ENCODE measurements at places on chromosomes 12 and 14.

DNA sequence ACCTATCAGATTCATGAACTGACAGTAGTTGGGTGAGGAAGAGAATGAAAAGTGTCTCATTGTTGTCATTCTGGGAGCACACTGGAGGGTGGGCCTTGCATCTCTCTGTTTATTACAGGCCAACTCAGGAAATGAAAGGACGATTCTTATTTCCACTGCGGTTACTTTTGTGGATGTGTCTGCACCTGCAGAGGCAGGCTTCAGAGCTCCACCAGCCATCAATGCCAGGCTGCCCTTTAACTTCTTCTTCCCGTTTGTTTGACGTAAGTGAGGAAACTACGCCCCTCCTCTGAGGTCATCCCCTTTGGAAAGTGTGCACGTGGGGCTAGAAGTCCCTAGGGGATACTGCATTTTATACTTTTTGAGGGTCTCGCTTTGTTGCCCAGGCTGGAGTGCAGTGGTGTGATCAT lies 33.7 kb downstream of the TCTN1 start:
- DNase-seq, result no peak

DNA sequence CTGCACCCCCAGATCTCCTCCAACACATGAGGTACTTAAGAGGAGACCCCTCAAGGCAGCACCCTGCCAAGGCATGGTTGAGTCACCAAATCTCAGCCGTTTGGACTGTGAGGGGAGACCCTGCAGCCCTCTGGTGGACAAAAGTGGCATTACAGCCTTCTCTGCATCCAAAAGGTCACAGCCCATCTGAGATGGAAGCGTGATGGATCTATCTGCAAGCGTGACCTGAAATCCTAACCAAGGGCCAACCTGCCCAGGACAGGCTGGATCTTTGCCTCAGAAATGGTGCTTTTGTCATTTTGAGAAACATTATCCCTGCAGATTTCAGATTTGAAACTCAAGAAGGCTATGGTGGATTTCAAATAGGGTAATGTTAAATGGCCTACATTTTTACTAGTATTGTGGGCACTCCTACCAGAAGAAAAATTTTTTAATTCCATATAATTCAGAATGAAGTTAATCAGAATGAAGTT lies 23.7 kb upstream of the DHRS4 start:
- peak; percentile 71 for DNase-seq

- no peak for DNase-seq
Observed at GRCh38 chr14:99445931-99446330, 34.7 kb downstream of the SETD3 start.

DNA sequence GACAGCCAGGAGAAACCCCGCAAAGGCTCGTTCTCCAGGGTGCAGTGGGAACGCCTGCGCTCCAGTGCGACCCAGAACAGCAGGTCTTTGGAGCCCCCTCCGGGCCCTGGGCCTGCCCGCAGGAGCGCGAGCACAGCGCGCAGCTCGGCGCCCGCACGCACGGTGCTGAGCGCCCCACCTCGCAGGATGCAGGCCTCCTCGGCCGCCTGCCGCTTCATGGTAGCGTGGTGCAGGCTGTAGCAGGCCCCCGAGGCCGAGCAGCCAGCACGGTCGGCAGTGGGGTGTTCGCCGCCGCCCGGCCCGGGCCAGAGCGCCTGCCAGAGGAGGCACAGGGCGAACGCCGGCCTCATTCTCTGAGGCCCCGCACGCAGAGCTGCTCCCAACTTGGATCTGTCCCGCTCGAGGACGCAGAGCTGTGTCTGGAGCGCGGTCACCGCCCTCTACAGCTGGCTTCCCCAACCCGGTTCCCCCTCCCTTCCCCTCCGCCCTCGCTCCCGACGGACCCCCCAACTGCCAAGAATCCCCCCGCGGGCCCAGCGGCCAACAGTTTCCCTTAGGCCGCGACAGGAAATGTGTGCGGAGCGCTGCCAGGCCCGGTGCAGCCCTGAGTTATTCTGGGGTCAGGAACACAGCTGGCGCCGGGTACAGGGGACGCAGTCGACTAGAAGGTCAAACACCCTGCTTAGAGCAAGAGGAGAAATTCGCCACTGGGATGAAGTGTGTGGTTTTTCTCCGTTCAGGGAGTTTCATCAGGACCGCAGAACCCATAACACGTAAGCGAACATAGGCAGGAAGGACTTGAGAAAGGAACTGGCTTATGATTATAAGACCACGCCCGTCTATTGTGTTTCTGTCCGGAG lies at the start of gene CLEC14A:
TSS of gene CLEC14A (minus strand) at position 421 of the 860 bp plus-strand sequence. CDS start at position 350, 71 bp downstream.
- no peak for DNase-seq

DNA sequence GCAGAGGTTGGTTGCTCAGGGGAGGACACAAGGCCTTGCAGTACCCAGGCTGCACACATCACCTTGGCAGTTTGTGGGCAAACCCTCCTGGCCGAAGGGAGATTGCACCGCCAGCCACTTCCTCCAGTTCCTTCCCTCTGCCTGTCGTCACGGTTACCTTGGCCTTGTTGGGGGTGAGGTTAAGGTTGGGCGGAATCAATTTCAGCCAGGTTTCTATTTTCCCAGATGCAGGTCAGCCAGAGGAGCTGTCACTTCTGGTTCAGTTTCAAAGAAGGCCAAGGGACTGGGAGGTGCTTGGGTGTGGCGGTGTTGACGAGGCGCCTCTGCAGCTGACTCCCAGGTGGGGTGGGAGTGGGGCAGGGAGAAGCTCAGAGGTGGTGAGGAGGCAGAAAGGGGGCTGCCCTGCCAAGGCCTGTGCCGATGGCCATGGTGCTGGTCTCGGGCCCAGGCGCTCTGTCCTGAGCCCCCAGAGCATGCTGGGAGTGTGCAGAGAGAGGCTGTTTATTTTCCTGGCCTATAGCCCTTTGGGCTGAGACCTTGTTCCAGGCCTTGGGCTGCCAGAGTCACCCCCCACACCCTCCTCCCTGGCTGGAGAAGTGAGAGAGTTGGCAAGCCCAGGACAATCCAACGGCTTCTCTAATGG lies 31.4 kb downstream of the JDP2 start:
- no peak for DNase-seq

- no peak for DNase-seq
Observed at GRCh38 chr12:67592228-67593011, 56.1 kb upstream of the DYRK2 start.

DNA sequence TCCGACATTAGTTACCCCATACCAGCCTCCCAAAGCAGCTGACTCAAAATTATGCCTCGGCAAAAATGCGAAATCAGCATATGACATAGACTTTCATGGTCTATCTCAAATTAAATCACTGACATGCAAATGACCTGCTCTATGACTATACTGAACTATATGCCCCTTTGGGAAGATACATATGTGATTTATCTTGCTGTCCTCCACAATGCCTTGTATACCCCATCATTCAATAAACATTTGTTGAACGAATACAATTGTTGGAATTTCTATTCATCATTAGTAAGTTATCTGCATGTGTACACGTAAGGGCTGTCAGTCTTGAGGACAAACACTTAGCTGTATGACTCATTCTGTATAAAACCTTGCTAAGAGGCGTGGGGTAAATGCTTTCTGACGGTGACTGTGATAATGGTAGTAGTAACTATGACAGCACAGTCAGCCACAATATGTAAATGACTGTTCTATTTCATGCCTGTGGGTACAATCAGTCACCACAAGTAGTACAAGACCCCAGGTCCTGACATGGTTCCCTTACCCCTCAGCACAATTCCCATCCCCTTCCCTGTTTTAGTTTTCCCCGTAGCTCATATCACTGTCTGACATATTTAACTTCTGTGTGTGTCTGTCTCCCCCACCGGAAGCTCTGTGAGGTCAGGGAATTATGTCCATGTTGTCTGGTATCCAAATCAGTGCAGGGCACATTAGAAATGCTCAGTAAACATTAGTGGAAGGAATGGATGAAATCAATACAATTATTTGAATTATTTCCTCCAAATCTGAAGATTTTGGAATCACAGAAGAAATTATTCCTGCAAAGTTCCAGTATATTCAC lies 42.8 kb downstream of the STXBP6 start:
- DNase-seq, result no peak

GRCh38 chr12:82963956-82964355 lies 277.2 kb downstream of the TMTC2 start:
- no peak for DNase-seq

DNA sequence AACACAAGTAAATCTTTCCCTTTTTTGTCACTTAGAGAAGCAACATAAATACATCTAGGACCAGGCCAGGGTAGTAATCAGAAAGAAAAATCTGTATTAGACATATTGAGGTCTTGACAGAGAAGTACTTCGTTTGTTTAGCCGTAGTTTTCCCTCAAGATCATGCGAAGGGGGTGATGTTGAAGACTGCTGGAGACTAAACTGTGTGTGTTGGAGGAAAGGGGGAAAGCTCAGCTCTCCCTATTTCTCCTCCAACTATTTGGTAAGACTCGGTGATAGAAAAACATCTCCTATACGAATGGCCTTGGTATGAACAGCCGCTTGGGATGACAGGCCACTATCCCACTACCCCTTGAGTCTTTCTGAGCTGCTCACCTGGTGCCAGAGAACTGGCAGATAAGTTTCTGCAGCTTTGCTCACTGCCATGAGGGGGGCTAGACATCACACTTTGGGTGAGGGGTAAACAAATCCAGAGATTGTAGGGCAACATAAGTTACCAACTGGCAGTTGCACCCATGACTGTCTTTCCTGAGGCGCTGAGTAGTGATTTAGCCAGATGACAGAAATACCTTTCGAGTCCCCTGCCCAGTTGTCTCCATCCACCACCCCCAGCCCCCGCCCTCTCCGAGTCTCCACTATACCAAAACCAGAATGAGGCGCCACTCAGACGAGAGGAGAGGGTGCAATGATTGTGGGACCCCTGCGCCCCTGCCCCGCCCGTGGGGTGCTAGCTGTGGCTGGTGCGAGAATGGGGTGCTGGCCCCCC lies 685 bp downstream of the VAMP1 start:
- DNase-seq, result no peak

- no peak for DNase-seq
Observed at GRCh38 chr12:8936735-8937134, 12.7 kb downstream of the M6PR start.

GRCh38 chr14:70838076-70838475 lies 28.8 kb upstream of the MAP3K9 start:
- DNase-seq, result no peak

GRCh38 chr14:79842270-79842669 lies 369.0 kb downstream of the DIO2 start:
- DNase-seq, result no peak

- no peak for DNase-seq
Observed at GRCh38 chr12:107646436-107646835, 39.2 kb upstream of the PWP1 start.

DNA sequence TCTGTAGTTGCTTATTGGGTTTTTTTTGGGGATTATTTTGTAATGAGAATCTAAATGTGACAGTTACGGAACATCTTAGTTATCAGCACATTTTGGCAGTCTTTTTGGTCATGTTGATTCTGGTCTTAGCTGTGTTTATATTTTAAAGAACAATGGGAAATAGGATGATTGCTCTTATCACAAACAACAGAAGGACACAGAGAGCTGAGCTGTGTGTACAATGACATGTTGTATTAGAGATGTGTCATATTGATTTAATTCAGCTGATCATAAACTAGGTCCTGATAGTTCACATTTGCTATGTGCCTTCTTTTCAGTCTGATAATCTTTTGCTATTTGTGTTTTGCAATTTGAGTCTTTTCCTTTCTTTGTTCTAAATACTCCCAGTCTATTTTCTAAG lies 781.7 kb downstream of the TRHDE start:
- DNase-seq, result no peak

- no peak for DNase-seq
Observed at GRCh38 chr14:68307790-68308168, 485.1 kb downstream of the ZFP36L1 start.

GRCh38 chr12:119179335-119180021 lies 747 bp downstream of the HSPB8 start:
- DNase-seq, result no peak

GRCh38 chr14:103520657-103521437 lies 1.8 kb downstream of the CKB start:
- DNase-seq, result peak; percentile 51

DNA sequence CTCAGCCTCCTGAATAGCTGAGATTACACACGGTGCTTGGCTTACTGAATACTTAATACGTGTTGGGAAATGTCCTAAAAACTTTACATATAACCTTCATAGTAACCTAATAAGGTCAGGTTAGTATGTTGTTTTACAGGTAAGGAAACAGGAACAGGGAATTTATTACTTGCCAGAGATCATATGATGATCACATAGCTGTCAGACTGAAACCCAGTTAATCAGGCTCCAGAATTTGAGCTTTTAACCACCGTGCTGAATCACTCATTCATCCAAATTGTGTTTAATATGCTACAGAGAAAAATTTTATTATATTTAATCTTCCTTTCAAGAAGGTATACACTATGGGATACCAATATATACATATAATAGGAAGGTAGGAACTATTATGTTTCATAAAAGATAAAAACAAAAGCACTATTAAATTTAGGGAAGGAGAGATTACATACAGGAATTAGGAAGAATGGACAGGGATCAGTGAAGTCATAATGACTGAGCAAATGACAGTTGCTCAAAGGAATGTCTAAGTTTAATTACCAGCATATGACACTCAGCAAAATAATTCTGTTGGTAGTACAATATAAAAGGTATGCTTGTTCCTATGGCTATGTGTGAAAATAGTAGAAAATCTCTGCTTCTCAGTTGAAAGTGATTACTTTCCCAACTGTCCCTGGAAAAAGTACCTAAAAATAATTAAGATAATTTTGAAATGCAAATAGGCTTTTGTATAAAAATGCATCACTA lies 59.3 kb downstream of the HEATR5A start:
- no peak for DNase-seq

- no peak for DNase-seq
Observed at GRCh38 chr12:50401500-50402081, 906 bp downstream of the LARP4 start.

DNA sequence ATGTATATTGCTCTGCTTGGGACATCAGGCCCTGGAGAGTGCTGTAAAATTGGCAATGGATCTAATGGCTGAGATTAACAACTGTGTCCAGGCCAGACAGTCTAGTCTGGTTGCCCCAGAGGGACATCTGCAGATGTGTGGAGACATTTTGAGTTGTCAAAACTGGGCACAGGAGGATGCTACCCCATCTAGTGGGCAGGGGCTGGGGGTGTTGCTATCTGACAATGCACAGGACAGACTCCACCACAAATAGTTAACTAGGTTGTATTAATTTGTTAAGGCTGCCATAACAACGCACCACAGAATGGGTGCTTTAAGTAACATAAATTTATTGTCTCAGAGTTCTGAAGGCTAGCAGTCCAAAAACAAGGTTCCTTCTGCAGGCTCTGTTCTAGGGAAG lies 302.5 kb upstream of the AMIGO2 start:
- DNase-seq, result no peak

- no peak for DNase-seq
Observed at GRCh38 chr12:74900232-74900631, 309.4 kb downstream of the KCNC2 start.

- DNase-seq, result no peak
Observed at GRCh38 chr12:49322367-49322707, 718 bp upstream of the TROAP start.

Measured in activated CD8-positive, alpha-beta memory T cell treated with anti-CD3 and anti-CD28 coated beads for 4 hours (primary cell).